ENCODE measurements at places on chromosomes 2 and 18. TPM values are rescaled to one million over a fixed set of nuclear protein-coding genes. Genes with fewer than 3 reads are reported as not detected.

DNA sequence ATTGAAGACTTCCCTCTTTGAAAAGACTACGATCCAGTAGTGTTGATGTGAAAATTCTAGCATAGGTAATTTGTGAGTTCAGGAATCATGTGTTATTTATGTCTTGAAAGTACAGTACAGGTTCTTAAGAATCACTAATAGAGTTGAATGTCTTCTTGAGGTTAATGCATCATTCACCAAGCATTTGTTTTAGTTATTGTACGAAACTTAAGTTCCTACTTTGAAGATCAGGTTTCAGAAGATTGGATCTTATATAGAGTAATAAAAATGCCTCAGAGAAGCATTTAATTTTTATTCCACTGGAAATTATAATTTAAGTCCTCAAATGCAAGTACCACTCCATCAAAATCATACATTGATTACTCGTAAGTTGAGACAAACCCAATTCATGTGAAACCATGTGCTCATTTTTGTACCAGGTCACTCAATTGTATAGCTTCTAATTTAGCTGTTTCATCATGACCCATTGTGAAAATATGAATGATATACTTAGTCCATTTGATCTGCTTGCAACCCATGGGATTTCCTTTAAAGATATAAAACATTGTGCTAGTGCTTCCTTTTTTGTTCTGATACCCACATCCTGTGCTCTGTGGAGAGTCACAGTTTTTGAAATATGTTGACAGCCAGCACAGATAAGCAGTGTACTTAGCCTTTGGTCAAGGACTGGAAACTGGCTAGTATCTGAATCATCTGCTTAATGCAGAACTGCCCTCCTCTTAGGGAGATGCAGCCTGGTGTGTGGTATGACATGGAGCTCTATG is 22.5 kb upstream of the RAB27B start:
- DNase-seq: no peak

DNA sequence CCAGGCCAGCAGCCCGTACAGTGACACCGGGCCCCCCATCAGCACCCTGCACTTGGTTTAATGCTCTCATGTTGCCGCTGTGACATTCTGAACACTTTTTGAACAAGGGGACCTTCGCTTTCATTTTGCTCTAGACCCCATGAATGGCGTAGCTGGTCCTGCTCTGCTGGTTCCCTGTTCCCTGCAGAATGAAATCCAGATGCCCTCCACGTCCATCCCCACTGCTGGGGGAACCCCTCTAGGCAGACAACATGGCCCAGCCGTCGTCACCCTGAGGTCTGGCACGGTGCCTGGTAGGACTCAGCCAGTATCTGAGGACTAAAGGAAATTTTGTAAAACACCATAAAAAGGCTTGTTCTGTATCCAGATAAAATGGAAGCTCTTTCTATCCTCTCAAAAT is 128.6 kb downstream of the KCTD1 start:
- DNase-seq: no peak

The REG3A gene
- polyA plus RNA-seq: not detected

GRCh38 chr2:219126555-219126954 is 34.1 kb downstream of the NHEJ1 start:
- no peak for DNase-seq

DNA sequence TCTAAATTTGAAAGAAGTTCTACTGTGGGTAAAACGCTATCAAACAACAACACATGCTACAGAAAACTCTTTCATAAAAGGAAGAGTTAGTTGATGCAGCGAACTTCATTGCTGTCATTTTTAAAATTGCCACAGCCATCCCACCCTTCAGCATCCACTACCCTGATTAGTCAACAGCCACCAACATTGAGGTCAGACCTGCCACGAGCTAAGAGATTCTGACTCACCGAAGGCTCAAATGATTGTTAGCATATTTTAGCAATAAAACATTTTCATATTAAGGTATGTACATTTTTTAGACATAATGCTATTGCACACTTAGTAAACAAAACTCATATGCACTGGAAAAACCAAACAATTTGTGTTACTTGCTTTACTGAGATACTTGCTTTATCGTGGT is 347.1 kb downstream of the CLIP4 start:
- no peak for DNase-seq

DNA sequence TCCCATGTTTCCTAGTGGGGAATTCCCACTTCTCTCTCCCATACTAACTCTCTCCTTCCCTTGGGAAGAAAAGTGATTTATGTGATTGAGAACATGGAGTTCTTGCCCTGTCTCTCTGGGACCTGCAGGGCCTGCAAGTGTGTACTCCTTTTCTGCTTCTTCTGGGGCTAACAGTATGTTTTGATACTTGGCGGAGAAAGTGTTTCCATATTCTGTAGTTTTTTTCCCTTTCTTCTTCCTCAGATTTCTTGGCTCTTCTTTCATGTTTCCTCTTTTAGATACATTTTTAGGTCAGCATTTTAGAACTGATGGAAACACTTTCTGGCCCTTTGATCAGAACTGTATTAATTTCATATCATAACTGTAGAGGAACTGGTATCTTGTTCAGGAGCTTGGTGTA is 352.2 kb downstream of the DLGAP1 start:
- no peak for DNase-seq

The CTDP1 gene
- polyA plus RNA-seq: 11.1 TPM

GRCh38 chr2:232525791-232526371 is at the start of gene CHRND:
Gene CHRND, plus strand, starts transcription at chr2:232526160. Its CDS starts 56 bp downstream, at chr2:232526216.
- peak; percentile 89 for DNase-seq

- no peak for DNase-seq
These were observed 18.8 kb downstream of the TMEM127 start for GRCh38 chr2:96247009-96247408.

The RSAD2 gene
- 4.3 TPM for polyA plus RNA-seq

GRCh38 chr2:179849719-179850118 is 11.7 kb downstream of the ZNF385B start:
- no peak for DNase-seq

The COL4A4 gene
- polyA plus RNA-seq: 7.2 TPM

DNA sequence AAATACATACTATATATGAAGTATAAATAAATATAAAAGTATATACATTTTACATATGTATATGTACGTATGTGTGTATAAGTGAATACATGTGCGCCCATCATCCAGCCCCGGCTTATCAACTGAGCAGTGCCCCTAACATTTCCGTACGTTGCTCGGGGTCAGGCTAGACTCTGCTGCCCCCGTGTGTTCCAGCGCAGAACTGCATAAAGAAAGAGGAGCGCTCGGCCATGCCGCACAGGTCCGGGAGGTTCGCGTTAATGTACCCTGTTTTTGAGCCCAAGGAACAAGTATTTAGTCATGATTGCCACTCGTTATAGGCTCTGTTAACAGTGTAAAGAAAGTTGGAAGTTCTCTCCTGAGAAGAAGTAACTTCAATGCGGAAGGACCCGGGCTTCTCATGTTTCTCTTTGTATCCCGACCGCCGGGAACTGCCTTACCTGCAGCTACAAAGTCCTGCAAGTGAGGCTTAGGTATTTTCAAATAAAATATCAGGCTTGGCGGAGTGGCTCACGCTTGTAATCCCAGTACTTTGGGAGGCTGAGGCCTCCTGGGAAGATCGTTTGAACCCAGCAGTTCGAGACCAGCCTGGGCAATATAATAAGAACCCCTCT is 55.7 kb downstream of the CD8B2 start:
- peak; percentile 87 for DNase-seq

GRCh38 chr2:158120102-158120501 is 18.4 kb downstream of the UPP2 start:
- no peak for DNase-seq

DNA sequence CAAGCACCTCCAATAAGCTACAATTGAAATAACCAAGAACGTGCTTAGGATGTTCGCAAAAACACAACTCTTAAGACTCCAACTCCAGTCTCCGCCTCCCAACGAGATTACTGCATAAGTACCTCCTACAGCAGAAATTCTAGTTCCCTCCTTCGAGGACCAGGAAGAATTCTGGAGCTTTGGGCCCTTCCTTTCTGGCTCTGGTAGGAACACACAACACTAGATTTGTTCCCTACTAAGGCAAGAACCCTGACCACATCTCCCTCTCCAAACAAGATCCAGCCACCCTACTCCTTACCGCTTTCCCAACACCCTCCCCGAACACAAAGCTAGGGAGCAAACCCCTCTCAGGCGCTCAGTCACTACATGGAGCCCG is 721 bp downstream of the ADAM17 start:
- DNase-seq: peak; percentile 88

The MC4R gene
- polyA plus RNA-seq: not detected

DNA sequence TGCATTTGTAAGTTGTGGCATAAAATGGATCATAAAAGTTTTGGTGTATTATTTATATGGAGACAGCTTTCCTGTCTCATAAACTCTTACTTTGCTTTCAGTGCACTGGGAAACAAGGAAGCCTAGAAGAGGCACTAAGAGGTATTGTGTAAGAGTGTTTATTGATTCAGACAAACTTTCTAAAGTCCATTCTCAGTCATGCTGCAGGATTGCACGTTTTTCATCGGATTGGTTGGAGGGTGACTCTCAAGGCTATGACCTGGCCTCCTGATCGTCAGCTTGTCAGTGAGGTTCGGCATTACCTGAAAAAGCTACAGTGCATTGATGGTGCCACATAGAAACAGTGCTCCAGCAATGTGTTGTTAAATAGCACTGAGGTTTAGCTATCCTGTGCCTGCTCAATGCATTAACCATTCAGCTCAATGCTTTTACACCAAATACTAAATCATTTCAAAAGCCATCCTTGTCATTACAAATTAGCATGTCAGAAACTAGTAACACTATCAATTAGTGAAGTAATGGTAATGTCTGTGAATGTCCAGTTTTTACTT is 545.5 kb downstream of the CBLN2 start:
- no peak for DNase-seq

The NTSR2 gene
- polyA plus RNA-seq: not detected

DNA sequence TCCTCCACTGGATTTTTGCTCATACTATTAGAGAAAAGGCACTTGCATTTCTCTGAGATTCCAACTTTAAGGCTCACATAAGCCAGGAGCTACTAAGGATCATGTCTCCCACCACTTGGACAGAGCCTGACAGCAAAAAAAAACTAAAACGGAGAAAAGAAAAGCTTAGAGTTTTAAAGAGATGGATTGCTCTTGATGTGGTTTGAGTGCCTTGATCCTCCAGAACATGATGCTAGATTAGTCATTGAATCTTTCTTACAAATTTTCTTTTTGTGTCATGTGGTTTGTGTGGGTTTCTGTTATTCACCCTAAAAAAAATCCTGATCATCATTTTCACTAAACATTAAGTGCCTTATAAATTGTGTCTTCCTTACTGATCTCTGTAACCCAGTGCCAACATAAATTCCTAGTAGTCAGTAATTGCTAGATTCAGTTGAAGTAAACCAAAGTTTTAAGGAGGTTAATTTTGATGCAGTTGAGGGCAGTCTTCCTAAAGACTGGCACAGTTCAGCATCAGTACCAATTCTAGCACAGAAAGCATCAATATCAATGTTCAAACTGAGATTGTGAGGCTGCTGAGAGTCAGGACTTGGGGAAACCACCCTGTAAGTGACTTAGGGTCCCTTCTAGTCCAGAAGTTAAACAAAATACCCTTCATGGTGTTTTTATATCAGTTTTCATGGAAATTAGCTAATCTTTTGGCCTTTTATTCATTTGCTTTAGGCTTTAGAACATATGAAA is 206.3 kb downstream of the RAD51AP2 start:
- DNase-seq: no peak

GRCh38 chr18:56532176-56532840 is 106.1 kb downstream of the TXNL1 start:
- DNase-seq: no peak

The RGPD4 gene
- polyA plus RNA-seq: not detected

The FHOD3 gene
- 28.0 TPM for polyA plus RNA-seq

GRCh38 chr18:13242797-13243196 is 24.2 kb downstream of the LDLRAD4 start:
- DNase-seq: no peak

DNA sequence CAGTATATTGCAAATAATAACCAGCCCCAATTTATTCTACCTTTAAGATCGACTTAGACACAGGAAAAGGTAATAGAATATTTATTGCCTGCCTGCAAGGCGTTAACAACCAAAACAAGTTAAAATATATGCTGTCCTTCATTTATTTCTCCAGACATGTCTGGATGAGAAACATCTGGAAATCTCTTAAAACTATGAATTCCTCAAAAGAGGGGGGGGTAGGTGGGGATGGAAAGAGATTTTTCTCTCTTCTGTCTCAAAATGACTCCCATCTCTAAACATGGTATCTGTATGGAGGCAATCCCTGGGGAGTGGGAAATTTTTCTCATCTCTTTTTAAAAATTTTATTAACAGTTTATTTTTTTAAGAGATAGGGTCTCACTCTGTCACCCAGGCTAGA is 113.0 kb downstream of the CDH2 start:
- no peak for DNase-seq

The MTX2 gene
- polyA plus RNA-seq: 120 TPM

DNA sequence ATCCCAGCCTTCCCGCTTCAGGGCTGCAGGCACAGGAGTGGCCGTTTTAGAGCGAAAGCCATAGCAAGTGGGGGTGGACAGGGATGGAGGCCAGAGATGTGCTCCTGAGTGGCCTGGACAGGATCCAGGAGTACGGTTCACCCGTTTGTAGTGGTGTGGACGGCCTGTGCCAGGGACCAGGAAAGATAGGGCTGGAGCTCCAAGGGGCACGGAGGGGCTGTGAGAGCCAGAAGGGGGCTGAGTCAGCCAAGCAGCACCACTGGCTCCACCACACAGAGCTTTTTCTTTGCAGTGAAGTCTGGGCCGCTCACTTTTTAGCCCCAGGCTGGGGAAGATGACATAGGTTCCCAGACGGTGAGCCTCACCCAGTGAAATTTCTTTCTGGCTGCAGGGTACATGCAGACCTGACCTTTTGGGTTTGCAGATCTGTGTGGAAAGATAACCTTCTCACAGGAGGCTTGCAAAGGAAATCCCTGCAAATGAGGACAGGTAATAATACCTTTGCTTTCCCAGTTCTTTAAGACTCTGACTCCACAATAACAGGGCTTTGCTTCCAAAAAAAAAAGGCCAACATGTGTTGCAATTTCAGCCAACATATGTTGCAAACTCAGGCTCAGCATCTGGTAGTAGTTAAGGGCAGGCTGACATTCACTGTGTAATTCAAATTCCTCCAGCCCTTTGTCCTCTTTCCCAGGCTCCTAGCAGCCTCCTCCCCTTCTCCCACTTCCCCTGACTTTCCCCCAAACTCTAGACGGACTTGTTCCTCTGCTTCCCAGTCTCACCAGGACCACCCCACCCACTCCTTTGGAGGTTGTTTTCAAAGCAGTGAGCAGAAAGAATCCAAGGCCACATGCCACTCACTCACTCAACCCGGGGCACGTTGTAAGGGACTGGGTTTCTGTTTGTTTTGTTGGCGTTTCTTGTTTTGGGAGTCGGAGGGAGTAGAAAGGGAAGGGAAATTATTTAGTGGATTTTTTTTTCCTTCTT is 20.3 kb upstream of the LAPTM4A start:
- peak; percentile 67 for DNase-seq

All from kidney (tissue), 22 donors.